Stimulated activated CD4-positive, alpha-beta T cell treated with anti-CD3 and anti-CD28 coated beads, Interleukin-1b, Interleukin-23, amount 100 ng/mL, for 1 hour (primary cell): ENCODE measurements at places on chromosomes 6 and 20.

- DNase-seq: no peak
Measured at GRCh38 chr6:156283091-156283490, 494.1 kb upstream of the ARID1B start.

DNA sequence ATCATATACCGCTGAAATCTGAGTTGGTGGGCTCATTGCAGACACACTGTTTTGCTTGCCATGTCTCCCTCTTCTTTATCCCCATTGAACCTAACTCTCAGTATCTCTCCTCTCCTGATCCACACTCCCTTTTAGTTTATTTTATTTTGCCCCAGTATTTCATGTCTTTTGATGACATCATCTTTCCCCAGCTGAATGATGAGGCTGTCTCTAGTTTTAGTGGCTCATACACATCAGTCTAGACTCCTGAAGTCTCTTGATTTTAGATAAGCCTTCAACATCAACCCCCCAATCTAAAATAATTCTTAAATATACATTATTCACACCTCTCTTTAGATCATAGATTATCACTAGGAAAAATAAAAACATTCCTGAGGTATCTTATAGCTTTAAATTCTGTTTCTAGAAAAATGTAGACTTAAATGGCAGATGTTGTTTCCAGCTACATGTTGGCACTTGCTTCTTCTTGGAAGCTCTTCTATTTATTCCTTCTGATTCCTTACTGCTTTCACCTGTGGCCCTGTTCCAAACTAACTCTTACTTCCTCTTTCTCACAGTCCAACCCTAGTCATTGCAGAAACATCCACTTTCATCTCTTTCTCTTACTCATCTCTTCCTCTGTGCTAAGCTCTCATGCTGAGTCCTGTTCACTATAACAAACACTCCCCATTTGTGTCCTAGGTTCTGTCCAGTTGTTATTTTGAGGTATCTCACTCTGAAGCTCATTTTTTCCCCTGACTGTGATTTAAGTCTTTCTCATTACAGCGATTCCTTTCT, 191.9 kb upstream of the SLC35B3 start:
- DNase-seq: no peak

- DNase-seq: no peak
Measured at GRCh38 chr6:38012573-38012972, 193.0 kb downstream of the ZFAND3 start.

DNA sequence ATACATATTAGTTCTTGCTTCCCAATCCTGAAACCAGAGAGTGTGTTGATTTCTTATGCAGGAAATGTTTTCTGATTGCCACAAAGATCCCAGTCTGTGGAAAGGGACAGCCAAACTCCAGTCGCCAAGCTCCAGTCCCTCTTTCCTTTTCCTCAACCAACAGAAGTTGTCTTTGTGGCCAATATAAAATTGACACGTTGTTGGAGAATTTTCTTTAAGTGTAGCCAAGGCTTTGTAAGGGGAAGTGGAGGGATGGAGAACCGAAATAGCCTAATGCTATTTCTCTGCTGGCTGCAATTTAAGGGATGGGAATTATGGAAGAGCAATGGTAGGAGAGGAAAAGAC, 5.4 kb downstream of the ADGRB3 start:
- no peak for DNase-seq

DNA sequence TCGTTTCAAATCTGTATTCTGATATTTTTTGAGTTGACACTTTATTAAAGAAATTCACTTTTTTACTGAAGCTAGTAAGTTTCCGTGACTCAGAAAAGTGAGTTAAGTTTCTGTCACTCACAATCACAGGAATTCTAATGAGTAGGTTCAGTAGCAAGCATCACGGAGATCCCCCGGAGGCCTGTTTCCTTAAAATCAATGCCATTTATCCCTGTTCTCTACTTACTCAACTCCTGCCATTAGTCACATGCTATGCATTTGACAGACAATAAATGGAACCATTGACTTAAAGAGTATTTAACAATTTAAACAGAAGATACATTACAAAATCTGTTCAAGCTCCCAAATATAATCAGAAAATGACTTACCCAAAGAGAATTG, 9.1 kb downstream of the SLC18B1 start:
- DNase-seq: no peak

DNA sequence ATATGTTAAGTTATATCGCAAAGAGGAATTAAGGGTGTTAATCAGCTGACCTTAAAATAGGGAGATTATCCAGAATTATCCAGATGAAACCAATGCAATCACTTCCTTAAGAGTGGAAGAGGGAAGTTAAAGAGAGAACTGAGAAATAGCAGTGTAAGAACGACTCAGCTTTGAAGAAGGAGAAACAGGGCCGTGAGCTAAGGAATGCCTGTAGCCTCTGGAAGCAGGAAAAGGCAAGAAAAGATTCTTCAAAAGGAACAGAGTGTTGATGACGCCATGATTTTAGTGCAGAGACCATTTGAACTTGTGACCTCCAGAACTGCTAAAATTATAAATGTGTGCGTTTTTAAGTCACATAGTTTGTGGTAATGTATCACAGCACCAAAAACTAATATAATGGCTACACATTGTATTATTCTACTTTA, 32.7 kb downstream of the ILRUN start:
- DNase-seq: no peak

GRCh38 chr6:168536665-168537539, 95.9 kb downstream of the SMOC2 start:
- DNase-seq: no peak

- DNase-seq: no peak
Measured at GRCh38 chr20:49567421-49568277, at the start of gene PTGIS. Gene PTGIS (minus strand): TSS chr20:49568137. CDS start chr20:49568116, 21 bp downstream.

DNA sequence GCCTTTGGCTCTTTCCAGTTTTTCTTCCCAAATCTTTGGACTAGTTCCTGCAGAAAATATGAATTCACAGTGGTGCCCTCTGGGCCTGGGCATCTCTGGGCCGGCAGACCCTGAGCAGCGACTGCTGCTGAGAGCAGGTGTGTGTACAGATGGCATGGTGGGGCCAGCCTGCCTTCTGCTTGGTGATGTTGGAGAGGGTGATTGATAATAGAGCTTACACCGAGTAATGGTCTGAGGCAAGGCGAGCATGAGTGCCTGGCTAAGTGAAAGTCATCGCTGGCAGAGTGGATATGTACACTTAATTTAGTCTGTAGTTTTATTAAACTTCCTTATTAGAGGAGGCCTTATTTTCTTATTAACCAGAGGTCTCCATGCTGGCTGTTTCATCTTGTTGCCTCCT, 156.9 kb downstream of the CDKAL1 start:
- no peak for DNase-seq

DNA sequence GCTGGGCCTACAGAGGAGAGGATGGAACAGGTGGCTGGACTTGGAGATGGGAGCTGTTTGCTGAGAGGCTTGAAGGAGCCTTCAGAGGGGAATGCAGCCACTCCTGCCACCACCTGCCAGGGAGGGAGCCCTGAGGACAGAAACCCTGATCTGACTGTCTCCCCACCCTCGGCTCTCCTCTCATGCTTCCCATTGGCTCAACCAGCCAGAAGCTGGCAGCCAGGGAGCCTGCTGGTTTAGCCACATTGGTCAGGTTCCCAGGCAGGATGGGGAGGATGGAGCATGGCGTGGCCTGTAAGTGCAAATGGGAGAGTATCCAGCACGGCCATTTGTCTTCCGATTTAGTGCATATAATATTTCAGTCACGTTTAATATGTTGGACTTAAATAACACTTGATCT, 12.8 kb downstream of the TREM1 start:
- no peak for DNase-seq

DNA sequence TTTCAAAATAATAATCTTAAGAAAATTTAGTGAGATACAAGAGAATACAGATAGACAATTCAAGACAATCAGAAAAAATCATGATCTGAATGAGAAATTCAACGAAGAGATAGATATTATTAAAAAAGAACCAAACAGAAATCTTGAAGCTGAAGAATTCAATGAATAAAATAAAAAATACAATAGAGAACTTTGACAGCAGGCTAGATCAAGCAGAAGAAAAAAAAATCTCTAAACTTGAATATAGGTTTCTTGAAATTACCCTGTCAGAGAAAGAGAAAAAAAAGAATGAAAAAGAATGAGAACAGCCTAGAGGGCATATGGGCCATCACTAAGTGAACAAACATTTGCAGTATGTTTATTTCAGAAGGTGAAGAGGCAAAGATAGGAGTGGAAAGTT, 39.0 kb downstream of the IL22RA2 start:
- no peak for DNase-seq

GRCh38 chr6:84635081-84635761, 129.2 kb downstream of the TBX18 start:
- DNase-seq: no peak

GRCh38 chr6:82257088-82257774, 9.7 kb upstream of the IBTK start:
- DNase-seq: no peak

DNA sequence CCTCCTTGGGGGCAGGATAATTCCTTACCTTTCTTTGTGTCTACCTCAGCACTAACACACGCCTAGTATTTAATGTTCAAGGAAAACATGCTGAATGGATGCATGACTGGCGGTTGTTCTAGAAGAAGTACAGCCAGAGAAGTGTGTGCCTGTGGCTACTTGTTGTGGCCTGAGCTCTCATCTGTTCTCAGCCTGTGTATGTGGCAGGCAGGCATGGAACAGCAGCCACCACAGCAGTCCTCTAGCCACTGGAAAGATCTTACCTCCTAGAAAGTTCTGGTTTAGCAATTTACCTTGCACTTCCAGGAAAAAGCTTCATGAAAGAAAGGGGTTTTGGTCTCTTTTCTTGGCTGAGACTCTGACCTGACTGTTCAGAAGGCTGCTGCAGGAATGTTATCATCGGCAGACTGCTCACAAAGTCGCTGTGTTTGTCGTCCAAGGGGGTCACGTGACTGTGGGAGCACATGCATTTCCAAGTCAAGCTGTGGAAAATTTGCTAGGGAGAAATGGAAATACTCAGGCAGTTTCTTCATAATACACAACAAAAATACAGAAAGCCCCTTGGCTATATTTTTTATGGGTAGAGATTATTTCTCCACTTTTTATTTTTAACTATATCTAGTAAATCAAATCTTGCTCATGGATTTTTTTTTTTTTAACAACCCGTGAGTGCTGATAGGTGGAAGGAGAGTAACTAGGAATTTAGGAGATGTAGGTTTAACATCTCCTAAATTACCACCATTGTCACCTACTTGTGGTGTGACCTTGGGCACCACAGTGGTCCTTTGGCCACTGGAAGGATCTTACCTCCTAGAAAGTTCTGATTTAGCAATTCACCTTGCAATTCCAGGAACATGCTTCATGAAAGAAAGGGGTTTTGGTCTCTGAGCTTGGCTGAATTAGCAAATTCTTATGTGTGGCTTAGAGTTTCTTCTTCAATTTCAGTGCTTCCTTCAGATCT, 110.8 kb upstream of the GPR6 start:
- no peak for DNase-seq

GRCh38 chr20:2538931-2539720, 2.8 kb downstream of the TMC2 start:
- no peak for DNase-seq

DNA sequence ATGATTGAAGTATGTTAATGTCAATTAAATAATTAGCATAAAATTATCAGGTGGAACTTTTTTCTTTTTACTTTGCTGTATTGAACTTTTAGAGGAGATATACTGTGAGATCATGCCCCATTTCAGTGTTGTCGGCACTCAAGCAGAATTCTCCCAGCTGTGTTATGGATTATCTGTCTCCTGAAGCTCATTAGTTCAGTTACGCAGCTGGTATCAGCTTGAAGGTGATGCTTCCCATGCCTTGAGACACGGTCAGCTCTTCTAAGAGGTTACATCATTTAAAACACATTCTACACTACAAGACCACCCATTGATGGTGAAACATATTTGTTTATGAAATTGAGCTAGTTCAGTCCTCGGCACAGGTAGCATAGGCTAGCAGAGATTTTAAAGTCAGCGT, 68.9 kb upstream of the PHACTR2 start:
- no peak for DNase-seq

- no peak for DNase-seq
Measured at GRCh38 chr6:160034036-160034930, 65.4 kb downstream of the IGF2R start.

- no peak for DNase-seq
Measured at GRCh38 chr6:73710470-73710869, 14.5 kb downstream of the CD109 start.

GRCh38 chr6:2509711-2510110, 241.0 kb downstream of the MYLK4 start:
- DNase-seq: no peak

GRCh38 chr6:167093406-167093921, 29.4 kb upstream of the CCR6 start:
- no peak for DNase-seq

DNA sequence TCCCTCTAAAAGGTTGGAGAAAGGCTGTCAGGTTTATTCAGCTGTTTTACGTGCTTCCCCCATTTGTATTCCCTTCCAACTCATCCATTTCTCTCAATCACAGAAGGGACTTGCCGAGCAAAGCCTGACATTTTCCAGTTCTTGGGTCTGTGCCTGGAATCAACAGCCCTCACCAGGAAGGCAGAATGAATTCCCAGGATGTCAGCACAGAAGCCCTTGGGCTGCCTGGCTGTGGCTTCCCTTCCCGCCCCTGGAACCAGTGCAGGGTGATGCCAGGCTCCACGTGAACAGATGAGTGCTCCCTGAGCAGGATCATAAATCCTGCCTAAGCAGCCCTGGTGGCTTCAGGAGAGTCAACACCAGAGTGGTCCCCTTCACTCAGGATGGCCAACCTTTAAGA, 86.1 kb upstream of the CD83 start:
- DNase-seq: no peak

- no peak for DNase-seq
Measured at GRCh38 chr20:50302341-50303057, 111.9 kb downstream of the CEBPB start.

GRCh38 chr20:11103866-11104265, 430.1 kb upstream of the JAG1 start:
- DNase-seq: no peak

DNA sequence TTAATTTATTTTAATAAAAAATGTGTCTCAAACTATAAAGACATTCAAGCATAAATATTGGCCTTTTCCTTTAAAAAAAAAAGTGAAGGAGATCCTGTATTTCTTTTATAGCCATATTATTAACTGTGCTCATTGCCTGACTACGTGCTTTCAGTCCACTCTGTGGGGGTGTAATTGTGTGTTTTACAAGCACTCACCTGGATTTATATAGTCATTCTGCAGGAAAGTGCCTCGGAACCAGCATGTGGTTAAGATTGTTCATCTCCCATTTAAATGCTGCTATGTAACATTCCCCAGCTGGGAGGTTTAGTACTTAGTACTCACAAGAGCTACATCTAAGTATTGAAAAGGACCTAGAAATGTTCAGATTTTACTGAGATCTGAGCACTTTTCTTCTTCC, 47.9 kb upstream of the SLC22A16 start:
- no peak for DNase-seq

GRCh38 chr20:5753814-5754213, 3.6 kb downstream of the SHLD1 start:
- DNase-seq: no peak

DNA sequence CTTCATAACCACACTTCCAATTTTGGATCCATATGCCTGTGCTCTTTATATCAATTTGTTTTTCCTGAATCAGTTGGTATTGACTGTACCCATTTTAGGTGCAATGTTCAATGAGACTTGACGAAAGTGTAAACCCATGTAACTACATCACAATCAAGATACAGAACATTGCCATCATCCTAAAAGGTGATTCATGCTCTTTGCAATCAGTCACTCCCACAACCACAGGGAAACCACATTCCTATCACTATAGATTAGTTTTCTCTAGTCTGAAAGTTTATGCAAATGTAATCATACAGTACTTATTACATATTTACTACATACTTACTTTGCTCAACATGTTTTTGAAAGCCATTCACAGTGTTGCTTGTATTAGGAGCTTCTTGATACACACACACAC, 167.4 kb downstream of the ADGRG6 start:
- DNase-seq: no peak
